ENCODE measurements at places on chromosomes 5 and 9.

DNA sequence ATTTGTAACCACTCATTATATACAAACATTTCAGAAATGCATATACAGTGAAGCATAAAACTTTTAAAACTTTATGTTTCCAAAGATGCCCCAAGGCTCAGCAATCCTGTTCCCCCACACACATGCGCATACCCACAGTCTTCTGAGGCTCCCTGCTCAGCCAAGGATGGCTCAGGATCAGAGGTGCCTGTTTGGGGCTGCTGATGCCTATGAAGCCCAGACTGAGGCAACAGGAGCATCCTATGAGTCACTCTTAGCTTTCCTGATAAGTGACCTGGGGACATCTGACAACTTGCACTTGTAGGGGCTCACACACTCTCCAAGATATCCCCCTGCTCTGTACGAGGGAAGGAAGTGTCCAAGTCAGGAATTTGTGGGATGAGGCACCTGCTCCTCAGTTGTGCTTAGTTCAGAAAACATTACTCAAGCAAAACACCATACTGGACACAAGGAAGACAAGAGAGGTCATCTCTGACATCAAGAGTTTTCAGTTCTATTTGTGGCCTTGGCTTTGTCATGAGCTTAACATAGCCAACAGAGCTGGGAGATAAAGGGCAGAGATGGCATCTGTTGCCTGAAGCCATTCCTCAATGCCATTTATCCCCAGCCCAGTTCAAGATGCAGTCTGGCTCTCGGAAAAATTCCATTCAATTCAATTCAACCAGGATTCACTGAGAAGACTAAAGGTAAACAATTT, 62.3 kb downstream of the NIPSNAP3B start:
- DNase-seq, result no peak

GRCh38 chr5:65108786-65109743, 340.3 kb downstream of the CWC27 start:
- no peak for DNase-seq

DNA sequence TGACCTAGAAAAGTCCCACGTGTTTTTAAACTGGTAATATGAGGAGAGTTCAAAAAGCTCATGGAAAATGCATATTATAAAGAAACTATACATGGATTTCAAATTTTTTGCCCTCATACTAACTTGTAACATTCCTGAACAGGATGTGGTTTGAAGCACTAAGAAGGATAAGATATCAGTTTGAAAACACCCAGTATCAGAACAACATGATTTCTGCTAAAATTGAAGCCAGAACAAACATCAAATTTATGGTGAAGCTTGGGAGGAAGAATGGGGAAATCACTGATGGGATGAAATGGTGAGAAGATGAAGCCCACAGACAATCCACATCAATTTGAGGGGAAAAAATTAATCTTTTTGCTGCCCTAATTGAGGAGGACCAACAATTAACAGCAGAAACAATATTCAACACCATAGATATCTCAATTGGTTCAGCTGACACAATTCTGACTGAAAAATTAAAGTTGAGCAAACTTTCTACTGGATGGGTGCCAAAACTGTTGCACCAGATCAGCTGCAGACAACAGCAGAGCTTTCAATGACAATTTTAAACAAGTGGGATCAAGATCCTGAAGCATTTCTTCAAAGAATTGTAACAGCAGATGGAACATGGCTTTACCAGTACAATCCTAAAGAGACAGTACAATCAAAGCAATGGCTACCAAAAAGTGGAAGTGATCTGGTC, 113.2 kb upstream of the SNX2 start:
- DNase-seq, result no peak

- DNase-seq, result no peak
These were observed 165.0 kb downstream of the FBXL7 start for GRCh38 chr5:15664961-15665360.

DNA sequence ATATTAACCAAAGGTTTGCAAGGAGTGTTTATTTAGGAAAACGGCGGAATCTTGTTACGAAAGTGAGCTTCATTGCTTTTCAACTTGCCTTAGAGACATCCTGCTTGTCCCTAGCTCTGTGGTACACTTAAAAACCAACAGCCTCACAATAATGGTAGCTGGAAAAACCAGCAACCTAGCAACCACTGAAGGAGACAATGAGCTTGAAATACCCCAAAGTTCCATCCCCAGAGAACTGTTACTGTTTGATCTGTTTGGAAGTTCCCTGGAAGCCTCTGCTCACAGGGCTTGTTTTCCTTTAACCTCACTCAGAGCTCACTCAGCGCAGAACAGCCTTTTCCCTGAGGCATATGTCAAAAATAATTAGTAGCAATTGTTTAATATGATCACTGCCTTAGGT, 43.2 kb downstream of the SH3TC2 start:
- DNase-seq, result no peak

DNA sequence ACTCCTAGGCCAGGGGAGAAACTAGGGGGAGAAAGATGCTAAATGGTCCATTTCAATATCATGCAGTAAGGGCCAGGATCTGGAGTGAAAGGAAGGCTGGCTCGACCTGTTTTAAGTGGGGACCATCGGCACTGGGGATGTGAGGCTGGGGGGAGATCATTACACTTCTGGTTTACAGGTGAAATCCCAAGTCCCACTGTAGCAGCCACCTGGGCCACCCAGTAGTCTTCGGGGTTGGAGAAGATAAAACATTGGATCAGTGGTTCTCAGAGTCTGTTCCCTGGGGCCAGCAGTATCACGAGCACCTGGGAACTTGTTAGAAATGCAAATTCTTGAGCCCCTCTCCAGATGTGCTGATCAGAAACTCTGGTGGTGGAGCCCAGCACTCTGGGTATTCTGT, 111.3 kb upstream of the ALDH1B1 start:
- DNase-seq, result no peak

GRCh38 chr5:146751054-146751453, 127.5 kb downstream of the PPP2R2B start:
- DNase-seq, result no peak

DNA sequence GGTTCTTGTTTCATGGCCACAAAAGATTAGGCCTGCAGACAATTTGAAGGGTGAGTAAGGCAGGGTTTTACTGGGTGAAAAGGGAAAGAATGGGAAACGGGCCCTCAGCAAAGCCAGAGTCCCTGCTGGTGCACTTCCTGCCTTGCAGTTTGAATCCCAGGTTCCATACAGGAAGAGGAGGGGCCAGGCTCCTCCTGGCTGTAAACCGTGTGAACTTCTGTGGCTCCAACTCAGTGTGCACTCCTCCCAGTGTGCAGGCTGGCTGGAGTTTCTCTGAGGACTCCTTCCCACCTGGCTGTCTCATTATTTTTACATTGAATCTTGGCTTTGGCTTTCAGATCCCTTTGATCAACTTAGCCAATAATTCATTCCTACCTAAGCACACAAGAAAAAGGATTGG, 367.1 kb upstream of the KLF4 start:
- DNase-seq, result no peak

DNA sequence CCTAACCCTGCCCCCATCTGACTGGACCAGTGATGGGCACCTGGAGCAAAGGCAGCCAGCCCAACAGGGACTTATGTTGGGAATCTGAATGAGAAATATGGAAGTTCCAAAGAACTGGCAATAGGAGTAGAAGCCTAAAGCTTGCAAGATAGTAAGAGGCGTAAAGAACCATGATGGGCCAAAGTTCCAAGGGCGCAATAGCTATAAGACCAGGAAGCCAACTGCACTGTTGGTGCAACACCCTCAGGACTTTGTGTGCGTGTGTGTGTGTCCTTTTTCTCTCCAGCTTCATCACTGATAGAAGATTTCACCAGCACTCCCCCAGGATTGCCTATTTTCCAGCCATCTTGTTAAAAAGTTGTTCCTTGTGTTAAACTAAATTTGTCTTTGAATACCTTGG, 92.8 kb downstream of the ZNF608 start:
- DNase-seq, result no peak

DNA sequence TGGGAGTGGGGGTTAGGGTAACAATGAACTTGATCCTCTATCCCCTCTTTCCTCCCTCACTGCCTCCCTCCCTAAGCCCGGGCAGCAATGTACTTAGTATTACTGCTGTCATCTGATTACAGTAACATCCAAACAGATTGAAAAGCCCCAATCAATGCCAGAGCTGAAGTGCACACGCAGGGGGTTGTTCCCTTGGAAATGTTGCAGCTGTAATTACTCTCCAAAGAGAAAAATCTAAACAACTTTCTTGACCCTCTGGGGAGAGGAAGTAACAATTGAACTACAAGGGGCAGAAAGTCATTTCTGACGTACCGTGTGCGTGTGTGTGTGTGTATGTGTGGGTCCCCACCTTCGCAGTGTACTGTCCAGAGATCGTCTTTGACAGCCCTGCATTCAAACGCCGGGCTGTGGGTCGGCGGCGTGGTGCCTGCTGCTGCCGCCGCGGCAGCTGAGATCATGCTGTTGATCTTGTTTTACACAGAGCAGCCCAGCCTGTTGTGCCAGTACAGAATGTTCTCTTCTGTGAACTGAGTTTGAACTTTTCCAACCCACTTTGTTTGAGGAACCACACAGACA, 66.0 kb upstream of the KLF9 start:
- no peak for DNase-seq

GRCh38 chr9:134570151-134570621, 71.4 kb upstream of the COL5A1 start:
- no peak for DNase-seq

DNA sequence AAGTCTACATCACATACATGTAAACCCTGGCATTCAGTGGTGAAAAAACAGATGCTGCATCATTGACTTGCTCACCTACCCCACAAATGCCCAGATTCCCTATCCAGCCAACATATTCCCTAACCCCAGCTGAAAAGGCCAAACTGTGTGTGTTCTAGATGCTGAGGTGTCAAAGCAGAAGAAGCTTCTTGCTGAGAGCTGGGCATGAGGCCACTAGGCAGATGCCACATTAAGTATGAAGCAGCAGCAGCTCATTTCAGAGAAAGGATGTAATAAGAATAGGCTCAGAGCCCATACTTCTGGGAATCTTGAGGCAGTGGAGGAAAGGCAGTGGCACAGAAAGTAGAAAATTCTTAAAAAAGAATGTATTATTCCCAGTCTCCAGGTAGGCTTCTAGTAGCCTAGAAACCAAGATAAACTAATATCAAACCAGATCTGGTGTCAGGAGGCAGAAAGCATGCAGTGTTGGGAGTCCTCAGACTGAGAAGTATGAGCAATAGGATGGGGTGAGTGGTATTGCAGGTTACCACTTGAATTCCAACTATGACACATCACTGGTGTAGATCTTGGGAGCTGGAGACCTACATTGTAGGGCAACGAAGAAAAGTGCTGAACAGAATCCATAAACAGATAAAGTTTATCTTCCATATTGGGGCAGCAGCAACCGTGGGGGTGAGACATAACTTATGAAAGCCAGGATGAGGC, 71.9 kb upstream of the GRHPR start:
- DNase-seq, result no peak

DNA sequence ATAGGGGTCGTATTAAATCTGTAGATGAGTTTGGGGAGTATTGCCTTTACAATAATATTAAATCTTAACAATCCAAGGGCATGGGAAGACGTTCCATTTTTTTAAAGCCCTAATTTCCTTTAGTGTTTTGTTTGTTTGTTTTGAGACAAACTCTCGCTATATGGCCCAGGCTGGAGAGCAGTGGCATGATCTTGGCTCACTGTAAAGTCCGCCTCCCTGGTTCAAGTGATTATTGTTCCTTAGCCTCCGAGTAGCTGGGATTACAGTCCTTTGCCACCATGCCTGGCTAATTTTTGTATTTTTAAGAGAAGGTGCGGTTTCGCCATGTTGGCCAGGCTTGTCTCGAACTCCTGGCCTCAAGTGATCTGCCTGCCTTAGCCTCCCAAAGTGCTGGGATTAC, 19.9 kb downstream of the NIPBL start:
- DNase-seq, result no peak

DNA sequence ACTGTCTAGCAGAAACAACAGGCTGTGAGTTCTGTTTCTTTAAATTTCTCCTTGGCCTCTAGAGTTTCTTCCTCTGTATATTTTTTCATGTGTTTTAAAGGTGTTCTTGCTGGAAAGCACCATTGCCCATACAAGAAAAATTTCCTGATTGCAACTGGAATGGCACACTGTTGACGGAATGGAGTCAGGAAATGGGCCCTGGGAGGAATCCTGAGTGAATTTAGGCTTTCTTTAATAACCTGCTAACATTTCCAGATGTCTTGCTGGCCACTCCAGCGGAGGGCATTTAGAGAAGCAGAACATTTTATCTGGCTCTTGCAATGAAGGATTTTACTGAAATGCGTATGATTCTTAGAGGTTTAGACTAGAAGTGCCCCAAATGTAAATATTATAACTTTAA, 736.3 kb downstream of the TAF11L14 start:
- DNase-seq, result no peak

DNA sequence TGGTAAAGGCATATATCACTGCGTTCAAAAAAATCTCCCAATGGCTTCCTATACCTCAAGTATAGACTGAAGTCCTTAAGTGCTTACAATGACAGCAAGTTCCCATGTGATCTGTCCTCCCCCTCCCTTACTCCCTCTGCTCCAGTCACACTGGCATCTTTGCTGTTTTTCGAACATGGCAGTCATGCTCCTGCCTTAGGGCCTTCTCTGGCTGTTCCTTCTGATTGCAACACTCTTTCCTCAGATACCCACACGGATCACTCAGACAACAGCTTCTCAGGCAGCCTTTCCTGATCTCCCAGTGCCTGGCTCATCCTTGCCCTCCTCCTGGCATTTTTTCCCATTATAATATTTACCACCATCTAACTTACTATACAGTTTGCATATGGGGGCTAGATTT, 232.8 kb downstream of the ARHGEF28 start:
- no peak for DNase-seq

DNA sequence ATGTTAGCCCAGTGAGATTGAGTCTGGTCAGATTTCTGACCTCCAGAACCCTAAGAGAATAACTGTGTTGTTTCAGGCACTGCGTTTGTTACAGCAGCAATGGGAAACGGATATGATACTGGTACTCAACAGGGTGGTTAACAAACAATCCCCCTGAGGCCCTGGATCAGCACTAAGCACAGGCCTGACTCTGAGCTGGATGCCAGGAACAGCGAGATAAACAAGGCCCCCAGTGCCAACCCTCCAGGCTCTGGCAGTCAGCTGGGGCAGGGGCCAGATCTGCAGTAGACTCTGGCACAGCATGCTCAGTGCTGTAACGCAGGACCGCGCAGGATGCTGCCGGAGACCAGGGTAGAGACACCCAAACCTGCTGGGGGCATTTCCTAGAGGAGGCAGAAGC, 22.1 kb downstream of the CPLX2 start:
- no peak for DNase-seq

GRCh38 chr5:11064763-11065450, 303.9 kb upstream of the DAP start:
- no peak for DNase-seq

Measured in activated T-helper 2 cell treated with anti-CD3 and anti-CD28 coated beads, Interferon-gamma antibody, Interleukin-2, Interleukin-4, amounts not matched to agents 10 μg/mL and 5 μg/mL and 100 μg/mL, durations not matched to agents 14 hours and 24 hours and 36 hours (primary cell).